ENCODE measurements at places on chromosomes 7 and 10.

- DNase-seq = peak; percentile 16
These were observed 1.0 kb upstream of the ENO4 start for GRCh38 chr10:116848032-116848943.

DNA sequence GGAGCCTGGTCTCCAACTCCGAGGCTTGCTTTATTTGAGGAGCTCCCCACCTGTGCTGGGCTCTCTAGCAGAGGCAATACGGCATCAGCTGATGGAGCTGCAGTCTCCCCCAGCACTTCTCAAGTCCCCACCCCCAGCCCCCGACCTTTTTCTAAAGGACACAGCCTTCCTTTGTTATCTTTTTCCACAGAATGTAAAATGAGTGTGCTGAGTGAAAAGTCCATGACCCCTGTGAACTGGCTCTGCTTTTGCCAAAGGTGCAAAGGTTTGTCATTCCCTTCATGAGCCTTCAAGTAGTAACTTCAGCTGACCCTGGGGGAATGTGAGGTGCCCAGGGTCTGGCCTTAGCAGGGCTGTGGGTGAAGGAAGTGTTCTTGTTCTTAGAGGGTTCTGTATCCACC is 25.5 kb downstream of the LRRC4 start:
- DNase-seq = no peak

- DNase-seq = no peak
These were observed 1.3 kb upstream of the PAPSS2 start for GRCh38 chr10:87658321-87658795.

- no peak for DNase-seq
These were observed 283.7 kb downstream of the ZEB1 start for GRCh38 chr10:31602541-31603234.

GRCh38 chr10:130769146-130770017 is 542.1 kb downstream of the TCERG1L start:
- no peak for DNase-seq

DNA sequence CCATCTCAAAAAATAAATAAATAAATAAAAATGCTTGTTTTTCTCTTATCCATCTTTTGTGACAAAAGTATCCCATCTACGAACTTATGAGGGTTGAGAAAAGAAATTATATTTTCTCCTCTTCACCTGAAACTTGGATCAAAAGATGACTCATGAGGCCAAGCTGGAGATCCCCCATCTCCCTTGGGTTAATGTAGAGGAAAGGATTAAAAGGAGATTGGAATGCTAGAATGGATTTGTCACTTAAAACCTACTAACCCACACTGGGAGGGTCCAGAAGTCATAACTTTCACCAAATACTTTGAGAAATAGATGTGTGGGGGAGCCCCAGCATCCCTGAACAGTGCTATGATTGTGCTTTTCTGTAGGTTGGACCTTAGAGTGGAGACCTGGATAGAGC is 46.3 kb upstream of the PIK3CG start:
- DNase-seq = no peak

GRCh38 chr7:6530626-6531491 is 20.4 kb downstream of the GRID2IP start:
- DNase-seq = peak; percentile 27

GRCh38 chr7:130733931-130734814 is at the start of gene KLF14:
Gene KLF14 (minus strand): TSS chr7:130734207. CDS start chr7:130734033, 174 bp downstream.
- peak; percentile 13 for DNase-seq

DNA sequence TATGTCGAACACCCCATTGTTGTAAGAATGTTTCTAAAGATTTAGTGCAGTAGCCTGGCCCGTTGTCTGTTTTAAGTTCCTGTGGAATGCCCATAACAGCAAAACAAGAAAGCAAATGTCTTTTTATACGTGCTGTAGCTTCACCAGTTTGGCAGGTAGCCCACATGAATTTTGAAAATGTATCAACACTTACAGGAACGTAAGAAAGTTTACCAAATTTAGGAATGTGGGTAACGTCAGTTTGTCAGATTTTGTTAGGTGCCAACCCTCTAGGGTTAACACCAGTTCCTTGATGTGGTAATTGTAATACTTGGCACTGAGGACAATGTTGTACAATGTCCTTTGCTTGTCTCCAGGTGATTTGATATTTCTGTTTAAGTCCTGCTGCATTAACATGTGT is 3.2 kb upstream of the GIMAP4 start:
- DNase-seq = peak; percentile 71

DNA sequence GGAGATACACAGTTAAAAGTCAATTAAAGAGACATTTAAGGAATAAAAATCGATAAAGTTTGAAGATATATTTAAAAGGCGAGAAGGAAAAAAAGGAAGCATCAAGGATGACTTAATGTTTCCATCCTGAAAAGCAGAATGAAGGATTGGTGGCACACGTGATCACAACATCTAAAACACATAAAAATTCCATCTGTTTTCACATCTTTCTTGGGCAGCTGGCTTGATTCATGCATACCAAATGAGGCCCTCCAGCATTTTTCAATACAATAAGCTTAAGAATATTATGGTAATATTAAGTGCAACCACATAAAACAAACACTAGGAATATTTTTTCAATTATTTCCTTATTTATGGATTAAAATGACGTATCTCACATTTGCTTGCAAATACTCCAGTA is 112.6 kb downstream of the TPK1 start:
- no peak for DNase-seq

DNA sequence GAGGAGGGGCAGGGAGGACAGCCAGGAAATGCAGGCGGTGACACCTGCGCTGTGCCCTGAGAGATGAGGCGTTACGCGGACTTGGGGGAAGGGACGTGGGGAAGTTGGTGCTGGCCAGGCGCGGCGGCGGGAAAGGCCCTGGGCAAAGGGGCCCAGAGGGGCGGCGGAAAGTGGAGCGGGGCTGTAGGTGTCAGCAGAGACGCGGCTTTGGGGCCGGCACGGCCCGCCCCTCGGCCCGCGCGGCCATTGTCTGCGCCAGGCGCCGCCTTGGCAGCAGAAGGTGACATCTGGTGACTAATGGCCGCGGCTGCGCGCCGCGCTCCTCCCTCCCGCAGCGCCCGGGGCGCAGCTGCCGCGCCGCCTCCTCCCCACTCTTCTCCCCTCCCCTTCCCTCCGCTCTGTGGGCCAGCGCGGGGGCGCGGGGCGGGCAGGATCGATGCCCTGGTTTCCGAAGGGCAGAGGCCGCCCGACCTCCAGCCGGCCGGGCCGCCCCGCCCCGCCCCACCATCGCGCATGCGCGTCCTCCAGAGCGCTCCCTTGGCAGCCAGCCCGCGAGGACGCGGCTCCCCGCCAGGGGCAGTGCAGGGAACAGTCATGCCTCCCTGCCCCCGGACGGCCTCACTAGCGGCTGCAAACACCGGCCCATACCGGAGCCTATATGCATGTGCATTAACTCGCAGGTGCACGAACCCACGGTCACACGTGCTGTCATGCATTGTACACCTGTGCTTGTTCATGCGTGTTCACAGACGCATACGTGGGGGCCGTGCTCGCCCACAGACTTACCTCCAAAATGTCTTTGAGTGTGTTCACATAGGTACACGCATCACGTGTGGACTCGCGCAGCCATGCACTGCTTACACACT is 269.6 kb downstream of the RPS24 start:
- peak; percentile 91 for DNase-seq

DNA sequence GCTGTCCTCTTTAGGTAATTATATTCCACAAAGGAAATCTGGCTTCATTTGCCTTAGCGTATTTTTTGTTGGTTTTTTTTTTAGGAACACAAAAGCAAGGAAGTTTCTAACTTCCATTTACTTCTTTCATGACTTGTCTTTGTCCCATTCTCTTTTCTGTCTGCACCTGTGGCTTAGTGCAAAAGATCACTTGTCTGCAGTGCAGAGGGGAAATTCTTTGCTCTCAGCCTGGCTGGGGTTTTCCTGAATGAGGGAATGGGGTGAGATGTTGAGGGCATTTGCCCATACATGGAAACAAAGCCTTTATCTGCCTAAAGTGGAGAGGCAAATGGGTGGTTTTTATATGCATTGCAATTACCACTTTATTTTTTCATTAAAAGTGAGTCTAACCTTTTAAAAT is 361.1 kb upstream of the IGFBP3 start:
- no peak for DNase-seq

- no peak for DNase-seq
These were observed 64.0 kb downstream of the CTBP2 start for GRCh38 chr10:125096371-125096770.

Measured in T-helper 1 cell (primary cell).